Hematopoietic multipotent progenitor cell treated with erythropoietin and hydrocortisone succinate and interleukin-3 and kit ligand, for 15 days (in vitro differentiated cells): ENCODE measurements at places on chromosomes 11 and 22.

DNA sequence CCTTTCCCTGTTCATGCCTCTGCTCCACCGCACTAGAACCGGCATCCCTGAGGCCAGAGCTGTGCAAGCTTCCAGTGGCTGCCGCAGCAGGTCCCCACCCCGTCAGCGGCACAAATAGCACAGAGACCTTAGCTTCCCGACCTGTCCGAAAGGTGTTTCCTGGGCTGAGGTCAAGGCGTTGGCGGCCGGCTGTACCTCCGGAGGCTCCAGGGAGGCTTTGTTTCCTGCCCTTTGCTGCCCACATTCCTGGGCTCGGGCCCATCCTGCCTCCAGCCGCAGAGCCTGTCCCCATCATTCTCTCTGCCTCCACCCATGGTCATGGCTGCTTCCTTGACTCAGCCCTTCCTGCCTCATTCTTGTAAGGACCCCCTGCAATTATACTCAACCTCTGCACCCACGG lies 31.2 kb downstream of the ARHGAP8 start:
- DNase-seq, result no peak

DNA sequence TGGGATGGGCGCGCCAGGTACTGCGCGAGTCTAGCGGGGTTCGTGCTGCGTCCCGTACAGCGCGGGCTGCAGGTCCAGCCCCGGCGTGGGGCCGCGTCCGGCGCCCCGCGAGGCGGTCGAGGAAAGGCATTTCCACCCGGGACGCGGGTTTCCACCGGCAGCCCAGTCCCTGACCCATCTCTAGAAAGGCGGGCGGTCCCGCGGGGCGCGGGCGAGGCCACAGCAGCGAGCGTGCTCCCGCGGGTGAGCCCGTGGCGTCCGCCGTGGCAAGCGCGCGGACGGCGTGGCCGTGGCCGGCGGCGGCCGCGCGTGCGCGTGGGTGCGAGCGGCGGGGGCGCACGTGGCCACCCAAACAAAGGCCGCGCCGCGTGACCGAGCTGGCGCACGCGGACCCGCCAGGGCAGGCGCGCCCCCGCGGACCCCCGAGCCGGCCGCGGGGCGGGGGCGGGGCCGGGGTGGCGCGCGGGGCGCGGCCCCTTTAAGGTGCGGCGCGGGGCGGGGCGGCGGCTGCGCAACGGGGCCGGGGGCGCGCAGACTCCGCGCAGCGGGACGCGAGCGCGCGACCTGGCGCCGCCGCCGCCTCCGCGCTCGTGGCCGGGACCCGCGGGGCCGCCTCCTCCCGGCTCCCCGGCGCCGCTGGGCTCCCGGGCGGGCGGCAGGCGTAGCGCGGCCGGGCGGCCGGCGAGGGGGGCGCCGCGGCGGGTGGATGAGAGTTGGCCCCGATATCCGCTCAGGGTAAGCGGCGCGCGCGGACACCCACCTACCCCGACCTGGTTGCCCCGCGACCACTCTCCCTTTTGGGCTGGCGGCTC lies 39.3 kb upstream of the CELSR1 start:
- no peak for DNase-seq

GRCh38 chr11:12243486-12243885 lies 133.1 kb downstream of the MICAL2 start:
- no peak for DNase-seq

GRCh38 chr11:88508418-88508758 lies 170.9 kb upstream of the CTSC start:
- no peak for DNase-seq

- DNase-seq, result no peak
These were observed 149.3 kb upstream of the DDI1 start for GRCh38 chr11:103887001-103887658.

DNA sequence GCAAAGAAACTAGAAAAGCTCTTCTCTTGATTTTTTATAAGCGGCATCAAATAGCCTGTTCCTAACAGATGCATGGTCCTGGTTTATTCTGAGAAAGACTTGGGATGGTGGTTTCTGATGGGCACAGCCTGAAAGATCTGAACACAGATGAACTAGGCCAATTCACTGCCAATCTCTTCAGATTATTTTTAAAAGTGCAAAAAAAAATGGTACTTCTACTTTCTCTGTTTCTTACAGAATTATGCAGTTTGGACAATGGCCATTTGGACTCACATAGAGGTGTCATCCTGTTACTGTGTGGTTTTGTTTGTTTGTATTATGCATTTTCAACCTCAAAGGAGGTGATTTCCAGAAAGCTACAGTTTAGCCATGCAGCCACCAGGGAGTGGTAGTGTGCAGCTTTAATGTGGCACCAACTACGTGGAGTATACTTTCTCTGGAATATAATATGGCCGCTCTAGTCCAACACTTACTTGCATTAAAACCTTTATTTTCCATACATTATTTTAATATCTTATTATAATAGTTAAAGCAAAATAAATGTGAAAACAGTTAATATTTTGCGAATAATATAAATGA lies 469.8 kb upstream of the KIRREL3 start:
- no peak for DNase-seq
